ENCODE measurements at places on chromosomes 12 and 14.

- peak; percentile 8 for DNase-seq
These were observed 74.1 kb downstream of the PITPNM2 start for GRCh38 chr12:123076604-123077297.

DNA sequence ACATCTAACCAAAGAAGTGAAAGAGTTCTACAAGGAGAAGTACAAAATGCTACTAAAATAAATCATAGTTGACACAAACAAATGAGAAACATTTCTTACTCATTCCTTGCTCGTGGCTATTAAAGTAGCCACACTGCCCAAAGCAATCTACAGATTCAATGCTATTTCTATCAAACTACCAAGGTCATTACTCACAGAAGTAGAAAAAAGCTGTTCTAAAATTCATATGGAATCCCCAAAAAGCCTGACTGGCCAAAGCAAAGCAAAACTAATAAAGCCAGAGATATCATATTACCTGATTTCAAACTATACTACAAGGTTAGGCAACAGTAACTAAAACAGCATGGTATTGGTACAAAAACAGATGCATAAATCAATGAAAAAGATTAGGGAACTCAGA is 305.6 kb downstream of the RPAP3 start:
- no peak for DNase-seq

DNA sequence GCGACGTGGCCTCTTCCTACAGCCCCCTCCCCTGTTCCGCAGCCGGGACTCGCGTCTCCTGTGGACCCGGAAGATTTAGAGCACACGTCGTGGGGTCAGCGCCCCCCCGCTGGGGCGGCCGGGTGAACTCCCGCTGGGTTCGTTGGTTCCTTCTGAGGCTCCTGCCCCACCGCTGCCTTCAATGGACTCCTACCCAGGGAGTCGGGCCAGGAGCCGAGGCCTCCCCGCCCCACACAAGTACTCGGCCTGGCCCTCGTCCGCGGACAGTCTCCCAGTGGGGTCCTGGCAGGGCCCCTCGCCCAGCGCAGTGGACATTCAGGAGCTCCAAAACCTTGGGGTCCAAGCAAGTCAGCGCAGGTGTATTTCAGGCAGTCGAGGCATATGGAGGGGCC is 1.2 kb downstream of the MMP17 start:
- no peak for DNase-seq

DNA sequence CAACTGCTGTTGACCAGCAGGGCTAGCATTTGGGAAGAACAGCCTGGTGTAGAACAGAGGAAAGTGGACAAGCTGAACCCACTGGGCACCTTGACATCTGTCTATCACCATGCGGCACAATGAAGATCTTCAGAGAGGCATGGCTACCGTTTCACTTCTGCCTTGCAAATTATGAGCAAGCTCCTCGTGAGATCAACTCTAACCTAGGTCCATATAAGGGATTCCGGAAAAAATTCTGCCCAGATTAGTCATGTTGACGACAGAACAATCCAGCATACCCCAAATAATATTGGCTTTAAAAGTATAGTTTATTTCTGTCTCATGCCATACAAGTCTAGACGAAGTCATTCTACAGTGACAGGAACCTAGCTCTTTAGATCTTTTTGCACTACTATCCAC is 91.6 kb upstream of the ATF7IP start:
- DNase-seq = no peak

- no peak for DNase-seq
These were observed 261.8 kb downstream of the BTG1 start for GRCh38 chr12:91883811-91884210.

- DNase-seq = no peak
These were observed 753 bp downstream of the RPH3A start for GRCh38 chr12:112792301-112792700.

- no peak for DNase-seq
These were observed 342.7 kb downstream of the CACNA1C start for GRCh38 chr12:2395354-2395977.

GRCh38 chr12:81597928-81598604 is 161.1 kb downstream of the PPFIA2 start:
- no peak for DNase-seq

GRCh38 chr12:79959484-79959883 is 24.6 kb upstream of the PPP1R12A start:
- DNase-seq = no peak

DNA sequence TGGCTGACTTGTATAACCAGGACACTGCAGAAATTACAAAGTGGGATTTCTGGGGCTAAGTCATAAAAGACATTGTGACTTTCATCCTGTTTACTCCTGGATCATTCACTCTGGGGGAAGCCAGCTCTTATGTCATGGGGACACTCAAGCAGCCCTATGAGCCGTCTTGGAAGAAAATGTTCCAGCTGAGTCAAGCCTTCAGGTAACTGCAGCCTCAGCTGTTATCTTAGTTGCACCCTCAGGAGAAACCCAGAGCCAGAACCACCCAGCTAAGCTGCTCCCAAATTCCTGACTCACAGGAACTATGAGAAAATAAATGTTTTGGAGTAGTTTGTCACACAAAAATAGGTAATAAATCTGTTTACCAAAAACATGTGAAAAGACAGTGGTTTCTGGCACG is 43.1 kb upstream of the GXYLT1 start:
- no peak for DNase-seq

GRCh38 chr14:72649603-72650227 is 244.2 kb downstream of the DPF3 start:
- DNase-seq = no peak

- DNase-seq = no peak
These were observed 145.1 kb downstream of the SLC25A21 start for GRCh38 chr14:37027188-37027824.

DNA sequence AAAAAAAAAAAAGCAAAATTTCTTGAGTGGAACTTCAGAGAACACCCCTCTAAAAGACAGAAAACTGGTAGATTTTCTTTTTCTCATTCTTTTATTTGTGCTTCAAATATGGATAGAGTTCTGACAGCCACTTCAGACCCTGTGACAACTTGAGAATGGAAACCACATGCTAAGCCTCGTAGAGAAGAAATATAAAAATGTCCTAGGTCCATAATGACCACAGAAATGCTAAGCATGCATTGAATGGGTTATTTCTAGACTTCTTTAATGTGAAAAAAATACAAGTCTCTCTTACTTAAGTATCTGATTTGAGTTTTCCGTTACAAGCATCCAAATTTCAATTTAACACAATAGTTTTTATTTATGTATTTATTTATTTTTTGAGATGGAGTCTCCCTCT is 28.3 kb upstream of the DIO2 start:
- no peak for DNase-seq

DNA sequence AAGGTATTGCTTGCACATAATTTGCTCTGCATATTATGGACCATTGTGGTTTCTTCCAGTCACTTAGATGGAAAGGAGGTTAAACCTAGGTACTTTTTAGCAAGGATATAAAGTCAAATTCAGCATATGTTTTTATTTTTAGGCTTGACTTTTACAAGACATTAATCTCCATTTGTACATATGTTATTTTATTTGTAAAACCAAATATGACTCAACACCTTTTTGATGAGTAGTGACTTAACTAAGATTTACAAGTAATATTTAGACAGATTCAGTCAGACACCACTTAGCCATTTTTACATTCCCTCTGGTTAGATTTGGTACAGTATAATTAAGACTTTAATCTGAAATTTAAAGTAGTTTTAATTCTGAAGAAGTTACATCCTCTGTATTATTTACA is 55.0 kb downstream of the BHLHE41 start:
- DNase-seq = no peak

- no peak for DNase-seq
These were observed 11.4 kb upstream of the FOS start for GRCh38 chr14:75267141-75267721.

DNA sequence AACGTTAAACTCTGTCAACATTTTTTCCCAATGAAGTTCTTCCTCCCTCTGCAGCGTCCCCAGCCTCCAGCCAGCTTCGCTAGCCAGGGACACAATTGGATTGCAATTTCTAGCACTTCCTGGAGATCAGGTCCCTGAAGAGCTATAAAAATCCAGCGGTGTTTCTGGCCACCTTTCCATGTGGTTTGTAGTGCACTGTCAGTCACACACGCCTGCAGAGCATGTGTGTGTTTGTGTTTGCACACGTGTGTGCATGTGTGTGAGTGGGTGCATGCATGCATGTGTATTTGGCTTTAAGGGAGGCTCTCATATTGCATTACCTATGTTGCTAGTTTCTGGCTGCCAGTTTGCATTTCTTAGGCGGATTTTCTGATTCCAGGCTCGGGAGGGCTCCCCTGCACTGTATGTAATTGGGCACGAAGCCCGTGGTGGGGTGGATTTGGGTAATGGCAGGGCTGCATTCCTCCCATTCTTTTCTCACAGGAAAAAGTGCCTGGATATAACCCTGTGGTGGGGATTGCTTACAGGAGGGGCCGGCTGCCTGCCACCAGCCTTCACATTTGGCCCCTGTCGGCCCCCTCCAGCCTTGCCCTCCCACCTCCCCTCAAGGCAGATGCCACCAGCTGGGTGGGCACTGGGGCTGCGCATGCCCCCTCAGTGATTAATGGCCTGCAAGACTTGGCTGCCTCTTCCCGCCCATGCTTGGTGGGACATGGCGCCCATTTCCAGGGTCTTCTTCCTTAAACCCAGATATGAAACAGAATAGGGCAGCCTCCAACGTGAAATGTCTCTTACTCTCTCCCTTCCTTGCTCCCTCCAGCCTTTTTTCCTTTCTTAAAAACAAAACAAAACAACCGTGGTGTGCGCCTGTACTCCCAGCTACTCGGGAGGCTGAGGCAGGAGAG is 74.0 kb downstream of the TSPAN9 start:
- DNase-seq = no peak

- DNase-seq = no peak
These were observed 564 bp downstream of the ATXN3 start for GRCh38 chr14:92105893-92106142.

- DNase-seq = no peak
These were observed 898.9 kb upstream of the SEL1L start for GRCh38 chr14:82432301-82433105.

- no peak for DNase-seq
These were observed 68.5 kb upstream of the PKP2 start for GRCh38 chr12:32964981-32965585.

DNA sequence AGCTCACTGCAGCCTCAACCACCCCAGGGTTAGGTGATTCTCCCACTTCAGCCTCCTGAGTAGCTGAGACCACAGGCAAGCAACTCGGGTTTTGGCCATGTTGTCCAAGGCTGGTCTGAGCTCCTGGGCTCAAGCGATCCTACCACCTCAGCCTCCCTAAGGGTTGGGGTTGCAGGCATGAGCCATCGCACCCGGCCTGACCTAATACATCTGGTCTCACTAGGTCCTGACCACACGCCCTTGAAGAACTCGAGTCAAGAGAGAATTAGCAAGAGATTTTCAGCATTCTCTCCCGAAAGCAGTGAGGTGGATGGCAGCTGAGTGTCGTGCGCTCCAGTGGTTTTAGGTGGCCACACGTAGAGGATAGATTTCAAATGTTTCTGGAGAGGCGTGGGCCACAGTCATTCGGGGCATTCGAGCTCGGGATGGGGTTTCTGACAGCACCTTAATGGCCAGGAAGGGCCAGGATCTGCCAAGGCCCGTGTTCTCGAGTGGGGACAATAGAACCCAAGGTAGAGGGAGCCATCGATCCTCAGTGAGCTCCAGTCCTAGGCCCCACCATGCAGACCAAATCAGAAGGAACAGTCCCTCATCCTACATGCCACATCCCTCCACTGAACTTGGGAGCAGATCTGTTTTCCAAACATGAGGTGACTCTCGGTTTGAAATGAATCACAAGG is 193.1 kb downstream of the ALG10 start:
- no peak for DNase-seq
